ENCODE measurements at places on chromosomes 12 and 14.

GRCh38 chr12:98701166-98701565 is 56.1 kb downstream of the APAF1 start:
- DNase-seq: no peak

- no peak for DNase-seq
Measured at GRCh38 chr12:72135021-72135301, 137.2 kb upstream of the TRHDE start.

DNA sequence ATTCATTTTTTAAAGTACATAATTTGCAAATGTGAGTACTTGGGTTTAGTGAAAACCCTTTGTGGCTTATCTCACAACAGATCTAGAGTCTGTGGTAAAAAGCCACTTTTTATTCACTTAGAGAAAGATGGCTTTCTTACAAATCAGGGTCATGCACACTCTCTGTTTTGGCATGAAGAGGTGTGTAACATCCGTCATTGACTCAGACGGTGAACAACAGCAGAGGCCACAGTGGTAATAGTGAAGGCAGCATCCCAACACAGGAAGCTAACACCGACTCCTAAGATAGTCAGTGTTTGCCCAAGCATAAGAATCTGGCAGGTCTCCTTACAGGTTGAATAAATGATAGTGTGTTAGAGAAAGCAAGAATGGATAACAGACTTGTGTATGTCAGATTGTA is 593.0 kb downstream of the SOX5 start:
- no peak for DNase-seq

- DNase-seq: no peak
Measured at GRCh38 chr12:30930641-30931040, 4.1 kb downstream of the TSPAN11 start.

DNA sequence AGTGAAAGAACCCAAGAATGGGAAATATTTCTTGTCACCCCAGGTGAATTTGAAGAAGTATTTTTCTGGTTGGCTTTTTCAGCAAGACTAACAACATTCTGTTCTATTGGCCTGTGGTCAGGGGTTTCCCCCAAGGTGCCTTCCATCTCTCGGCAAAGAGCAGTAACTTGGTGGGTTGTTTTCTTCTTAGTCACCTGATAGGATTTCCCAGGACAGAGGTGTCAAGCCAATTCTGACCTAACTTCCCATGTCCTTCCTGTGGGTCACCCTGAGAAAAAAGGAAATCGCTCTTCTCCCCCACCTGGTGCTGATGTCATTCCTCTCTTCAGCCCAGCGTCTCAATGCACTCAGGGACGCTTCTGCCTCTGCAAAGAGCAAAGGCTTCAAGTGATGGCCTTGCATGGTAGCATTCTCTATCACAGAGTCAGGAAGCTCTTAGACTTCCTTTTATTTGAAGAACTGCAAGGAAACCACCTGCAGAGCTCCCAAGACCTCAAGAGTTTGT is 16.1 kb upstream of the IFNG start:
- no peak for DNase-seq

DNA sequence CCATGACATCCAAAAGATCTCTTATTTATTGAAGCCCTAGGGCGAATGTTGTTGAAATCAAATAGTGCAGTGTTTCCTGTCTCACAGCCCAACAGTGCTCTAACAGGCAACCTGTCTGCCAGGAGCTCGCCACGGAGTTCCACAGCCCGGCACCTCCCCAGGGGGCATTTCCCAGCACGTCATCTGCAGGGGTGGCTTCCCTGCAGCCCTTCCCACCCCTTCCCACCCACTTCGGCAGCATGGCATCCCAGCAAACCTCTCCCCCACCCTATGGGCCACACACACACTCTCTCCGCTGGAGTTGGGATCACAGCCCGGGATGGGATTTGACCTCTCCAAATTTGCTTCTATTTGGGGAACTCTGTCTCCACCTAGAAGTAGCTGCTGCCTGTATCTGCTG is 62.7 kb upstream of the C14orf180 start:
- DNase-seq: no peak

- DNase-seq: no peak
Measured at GRCh38 chr14:25757364-25757763, 707.4 kb upstream of the STXBP6 start.

- DNase-seq: peak; percentile 39
Measured at GRCh38 chr12:13023811-13024530, 20.2 kb upstream of the FAM234B start.

DNA sequence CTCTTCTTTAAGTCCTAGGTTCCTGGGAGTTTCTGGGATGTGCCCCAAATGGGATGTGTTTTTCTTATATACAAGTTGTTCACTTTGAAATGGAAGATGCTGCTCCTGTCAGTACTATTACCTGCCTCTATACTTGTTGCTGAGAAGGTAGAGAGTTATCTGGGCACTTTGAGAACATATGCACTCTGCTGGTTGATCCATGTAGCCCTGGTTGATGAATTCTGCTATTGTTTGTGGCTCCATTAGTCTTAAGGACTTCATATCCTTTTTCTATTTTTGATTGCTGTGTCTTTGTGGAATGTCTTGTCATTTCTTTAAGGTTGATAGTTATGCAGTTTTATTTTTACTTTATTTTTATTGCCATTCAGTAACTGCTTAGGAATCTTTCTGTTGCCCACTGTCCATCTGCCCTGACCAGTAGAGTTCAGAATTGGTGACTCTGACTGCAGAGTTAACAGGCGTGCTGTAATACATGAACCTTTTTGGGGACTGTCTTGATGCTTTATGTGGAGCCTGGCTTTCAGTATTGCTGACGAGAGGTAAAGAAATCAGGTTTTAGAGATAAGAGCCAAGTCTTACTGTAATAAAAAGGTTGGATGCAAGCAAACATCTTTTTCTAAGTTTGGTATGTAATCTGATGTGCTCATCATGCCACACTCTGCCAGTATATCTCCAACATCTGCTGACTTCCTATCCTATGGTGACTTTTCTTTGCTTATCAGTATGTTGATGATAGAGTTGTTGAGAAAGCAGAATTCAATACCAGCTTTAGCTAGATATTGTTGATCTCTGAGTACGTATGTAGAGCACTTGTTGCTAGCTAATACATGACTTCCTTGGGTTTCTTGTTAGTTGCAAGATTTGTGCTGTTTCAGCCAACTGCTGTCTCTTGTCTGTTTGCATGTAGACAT is 1.6 kb downstream of the GMPR2 start:
- DNase-seq: no peak

DNA sequence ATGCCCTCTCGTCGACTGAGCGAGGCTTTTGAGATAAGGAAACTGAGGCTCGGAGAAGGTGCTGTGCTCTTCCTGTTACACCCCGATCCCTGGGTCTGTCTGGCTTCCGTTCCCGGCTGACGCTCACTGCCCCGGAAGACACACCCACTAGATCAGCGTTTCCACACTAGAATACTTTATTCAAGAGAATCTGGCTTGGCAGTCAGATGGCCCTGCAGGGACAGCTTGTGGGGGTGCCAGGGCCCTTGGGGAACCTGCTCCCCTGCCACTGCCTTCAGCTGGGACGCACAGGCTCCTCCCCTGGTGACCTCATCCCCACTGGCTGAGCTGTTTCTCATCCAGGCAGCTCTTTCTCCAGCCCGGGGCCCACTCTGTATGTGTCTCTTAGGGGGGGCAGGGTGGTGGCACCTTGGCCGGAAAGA is 13.7 kb downstream of the PGF start:
- no peak for DNase-seq

DNA sequence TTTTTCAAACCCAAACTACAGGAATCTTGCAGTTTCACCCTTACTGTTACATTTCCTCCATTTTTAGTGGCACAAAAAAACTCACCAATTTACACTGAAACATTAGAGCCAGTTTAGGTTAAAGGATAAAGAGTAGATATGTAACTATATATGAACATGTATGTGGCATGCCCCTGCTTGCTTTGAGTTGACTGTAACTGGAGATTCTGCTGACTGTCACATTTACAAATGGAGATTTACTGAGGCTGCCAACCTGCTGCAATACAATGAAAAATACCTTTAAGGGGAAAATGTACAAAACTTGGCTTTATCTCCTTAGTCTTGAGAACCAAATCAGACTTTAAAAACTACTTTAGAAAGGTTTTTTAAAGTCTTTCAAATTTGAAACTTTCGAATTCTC is 28.3 kb downstream of the STON2 start:
- peak; percentile 95 for DNase-seq

All from NCI-H2171 treated with DMSO at 0.1 percent for 48 hours (cell line).